ENCODE measurements at places on chromosomes 13 and 19.

DNA sequence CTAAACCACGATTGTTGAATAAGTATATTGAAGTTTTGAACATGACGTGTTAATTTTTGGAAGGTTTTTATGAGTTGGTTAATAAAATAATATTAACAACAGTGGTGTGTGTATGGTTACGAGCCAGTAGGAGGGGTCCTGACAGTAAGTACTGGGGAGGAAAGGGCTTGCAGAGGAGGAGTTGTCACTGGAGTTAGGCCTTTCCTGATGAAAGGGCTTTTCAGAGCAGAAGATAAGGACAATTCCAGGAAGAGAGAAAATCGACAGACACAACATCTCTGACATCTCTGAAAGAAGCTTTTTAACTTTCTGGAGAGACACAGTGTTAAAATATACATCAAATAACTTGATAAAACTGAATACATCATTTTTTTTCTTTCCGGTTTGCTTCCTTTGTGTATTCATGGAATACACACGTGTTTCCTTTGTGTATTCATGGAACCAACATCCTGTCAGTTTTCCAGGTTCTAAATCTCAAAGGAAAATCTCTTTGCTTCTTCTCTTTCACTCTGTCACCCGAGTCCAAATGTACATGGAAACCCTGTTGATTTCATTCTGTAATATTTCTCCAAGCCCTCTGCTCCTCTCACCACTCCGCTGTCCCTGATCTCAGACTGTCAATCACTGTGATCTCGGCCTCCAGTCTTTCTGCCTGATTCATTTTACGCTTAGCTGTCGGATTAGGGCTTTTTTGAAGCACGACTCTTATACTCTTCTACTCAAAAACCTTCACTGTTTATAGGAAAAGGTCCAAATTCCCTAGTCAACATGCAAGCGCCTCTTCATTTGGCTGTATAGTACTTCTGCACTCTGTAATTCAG lies 374.4 kb downstream of the DLEU7 start:
- H3K27ac ChIP-seq = no peak overlapping the region
- H3K4me1 ChIP-seq = no peaks in the 10 kb centered on the region
- no peaks in the 10 kb centered on the region for H3K27me3 ChIP-seq
- no peak for DNase-seq
- H3K4me3 ChIP-seq = no peak overlapping the region
- no peaks in the 10 kb centered on the region for H3K36me3 ChIP-seq

DNA sequence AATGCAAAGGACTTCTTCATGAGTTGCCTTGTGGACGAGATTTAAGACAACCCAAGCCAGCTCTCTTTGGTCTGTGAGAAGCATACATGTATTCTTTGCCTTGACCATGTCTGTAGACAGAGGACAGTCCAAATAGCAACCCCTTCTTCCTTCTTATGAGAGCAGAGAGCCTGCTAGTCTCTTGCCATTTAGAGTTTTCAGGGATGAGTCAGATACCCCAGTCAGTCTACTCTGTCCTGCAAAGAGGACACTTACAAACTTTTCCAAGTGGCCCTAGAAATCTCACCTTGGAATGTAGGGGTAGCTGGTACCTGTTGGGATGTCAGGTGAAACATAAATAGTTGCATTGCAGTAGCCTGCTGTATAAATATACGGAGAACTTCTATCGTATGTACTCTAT lies 36.7 kb downstream of the DNAJC3 start:
- no peaks in the 10 kb centered on the region for H3K27me3 ChIP-seq
- no peaks in the 10 kb centered on the region for H3K4me1 ChIP-seq
- H3K36me3 ChIP-seq = peaks cover 11% of the 10 kb centered on the region
- H3K27ac ChIP-seq = peak overlapping the region; percentile 8
- DNase-seq = no peak
- no peak overlapping the region for H3K4me3 ChIP-seq

DNA sequence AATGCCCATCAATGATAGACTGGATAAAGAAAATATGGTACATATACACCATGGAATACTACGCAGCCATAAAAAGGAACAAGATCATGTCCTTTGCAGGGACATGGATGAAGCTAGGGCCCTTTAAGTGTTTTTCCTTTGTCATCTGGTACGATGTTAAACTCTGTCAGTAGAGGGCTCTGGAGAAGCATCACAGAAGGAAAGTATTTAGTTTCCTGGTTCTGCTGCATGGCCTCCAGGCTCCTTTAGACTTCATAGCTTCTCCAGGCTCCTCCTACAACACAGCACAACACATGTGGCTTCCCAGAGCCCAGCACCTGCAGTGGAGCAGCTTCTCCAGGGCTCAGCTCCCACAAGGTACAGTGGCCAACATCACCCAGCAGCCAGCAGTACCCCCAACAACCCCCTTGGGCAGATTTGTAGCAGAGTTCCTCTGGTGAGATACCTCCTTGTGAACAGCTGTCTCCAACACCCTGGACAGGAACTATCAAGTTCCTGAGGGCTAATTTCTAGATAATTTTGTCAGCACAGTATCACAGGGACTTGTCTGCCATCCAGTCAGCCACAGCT lies 63.4 kb downstream of the KCTD12 start:
- no peaks in the 10 kb centered on the region for H3K36me3 ChIP-seq
- no peak overlapping the region for H3K4me3 ChIP-seq
- H3K27me3 ChIP-seq = no peaks in the 10 kb centered on the region
- DNase-seq = peak; percentile 51

DNA sequence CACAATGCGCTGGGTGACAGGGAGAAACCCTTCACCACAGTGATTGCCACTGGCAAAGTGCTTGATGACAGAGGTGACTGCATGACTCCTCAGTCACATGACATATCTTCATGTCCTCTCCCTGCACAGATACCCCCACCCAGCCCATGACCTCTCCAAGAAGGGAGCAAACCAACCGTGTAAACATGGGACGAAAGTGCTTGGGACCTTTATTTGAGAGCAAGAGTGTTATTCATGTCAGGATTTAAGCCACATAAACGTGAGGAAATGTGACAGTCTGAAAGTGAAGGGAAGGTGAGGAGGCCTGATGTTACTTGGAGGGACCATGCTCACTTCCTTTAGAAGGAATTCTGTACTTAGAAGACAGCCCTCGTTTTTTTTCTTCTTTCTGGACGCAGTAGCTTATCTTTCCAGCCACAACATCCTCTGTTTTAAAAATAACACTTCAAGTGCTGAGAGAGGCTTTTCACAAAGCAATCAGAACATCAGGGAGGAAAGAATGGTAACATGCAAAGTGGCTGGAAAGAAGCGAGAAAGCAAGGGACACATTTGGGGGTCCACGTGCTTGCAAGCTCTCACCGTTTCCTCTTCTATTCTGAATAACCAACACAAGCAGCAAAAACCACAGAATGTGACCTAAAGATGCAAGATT lies 35.6 kb downstream of the EPS15L1 start:
- peak overlapping the region; percentile 72 for H3K27ac ChIP-seq
- peaks cover 42% of the 10 kb centered on the region for H3K36me3 ChIP-seq
- no peaks in the 10 kb centered on the region for H3K27me3 ChIP-seq
- H3K4me1 ChIP-seq = peaks cover 23% of the 10 kb centered on the region
- no peak for DNase-seq
